ENCODE measurements at places on chromosomes 11 and 22.

- DNase-seq: no peak
Observed at GRCh38 chr11:1906611-1907423, 12.7 kb upstream of the TNNT3 start.

DNA sequence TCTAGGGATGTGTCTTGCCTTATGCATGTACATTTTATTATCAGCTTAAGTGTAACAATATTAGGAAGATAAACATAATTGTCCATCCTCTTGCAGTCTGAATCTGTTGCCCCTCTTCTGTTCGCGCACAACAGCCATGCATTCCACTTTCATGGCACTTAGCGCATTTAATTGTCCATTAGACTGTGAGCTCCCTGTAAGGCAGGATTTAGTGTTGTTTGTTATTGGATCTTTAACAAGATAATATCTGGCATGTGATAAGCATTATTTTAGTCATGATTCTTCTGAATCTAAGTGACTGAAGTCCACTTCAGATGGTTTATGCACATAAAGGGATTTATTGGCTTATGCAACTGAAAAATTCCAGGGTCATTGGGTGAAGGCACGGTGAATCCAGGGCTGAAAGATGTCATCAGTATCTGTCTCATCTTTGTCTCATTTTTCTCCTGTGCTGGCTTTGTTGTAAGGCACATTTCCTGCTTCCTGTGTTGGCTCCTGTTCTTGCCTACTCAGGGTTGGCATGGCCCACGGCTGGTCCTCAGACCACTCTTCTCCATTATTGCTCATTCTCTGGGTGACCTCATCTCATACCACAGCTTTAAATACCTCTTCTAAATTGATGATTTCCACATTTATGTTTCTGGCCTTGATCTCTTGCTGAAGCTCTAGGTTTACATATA lies 37.6 kb downstream of the ATXN10 start:
- DNase-seq: no peak

DNA sequence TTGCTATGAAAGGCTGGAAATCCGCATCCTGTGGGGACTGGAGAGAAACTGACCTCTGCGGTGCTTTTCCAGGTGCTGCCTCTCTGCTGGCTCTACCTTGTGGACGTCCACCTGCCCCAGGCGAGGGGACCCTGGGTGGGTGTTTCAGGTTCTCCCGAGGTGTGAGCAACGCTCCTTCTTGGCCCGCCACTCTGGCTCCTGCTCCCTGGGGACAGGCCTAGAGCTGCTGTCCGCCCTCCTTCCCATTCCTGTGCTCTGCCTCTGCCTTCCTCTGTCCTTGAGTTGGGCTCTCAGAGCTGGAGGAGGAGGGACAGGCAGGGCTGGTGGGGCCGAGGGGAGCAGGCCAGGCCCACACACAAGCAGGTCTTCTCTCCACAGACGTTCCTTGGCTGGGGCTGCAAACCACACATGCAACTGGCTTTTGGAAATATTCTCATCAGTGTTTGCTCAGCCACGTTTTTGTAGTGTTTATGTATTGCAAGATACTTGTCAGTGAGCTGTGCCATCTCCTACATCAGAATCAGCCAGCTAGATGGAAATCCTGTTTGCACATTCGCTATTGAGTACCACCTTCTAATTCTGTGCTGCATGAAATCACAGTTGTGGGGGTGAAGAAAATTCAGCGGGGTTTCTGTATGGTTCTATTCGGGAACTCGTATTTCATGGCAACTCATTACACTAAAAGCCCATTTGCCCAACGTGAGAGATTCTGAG lies 1115.0 kb downstream of the BRD1 start:
- no peak for DNase-seq

DNA sequence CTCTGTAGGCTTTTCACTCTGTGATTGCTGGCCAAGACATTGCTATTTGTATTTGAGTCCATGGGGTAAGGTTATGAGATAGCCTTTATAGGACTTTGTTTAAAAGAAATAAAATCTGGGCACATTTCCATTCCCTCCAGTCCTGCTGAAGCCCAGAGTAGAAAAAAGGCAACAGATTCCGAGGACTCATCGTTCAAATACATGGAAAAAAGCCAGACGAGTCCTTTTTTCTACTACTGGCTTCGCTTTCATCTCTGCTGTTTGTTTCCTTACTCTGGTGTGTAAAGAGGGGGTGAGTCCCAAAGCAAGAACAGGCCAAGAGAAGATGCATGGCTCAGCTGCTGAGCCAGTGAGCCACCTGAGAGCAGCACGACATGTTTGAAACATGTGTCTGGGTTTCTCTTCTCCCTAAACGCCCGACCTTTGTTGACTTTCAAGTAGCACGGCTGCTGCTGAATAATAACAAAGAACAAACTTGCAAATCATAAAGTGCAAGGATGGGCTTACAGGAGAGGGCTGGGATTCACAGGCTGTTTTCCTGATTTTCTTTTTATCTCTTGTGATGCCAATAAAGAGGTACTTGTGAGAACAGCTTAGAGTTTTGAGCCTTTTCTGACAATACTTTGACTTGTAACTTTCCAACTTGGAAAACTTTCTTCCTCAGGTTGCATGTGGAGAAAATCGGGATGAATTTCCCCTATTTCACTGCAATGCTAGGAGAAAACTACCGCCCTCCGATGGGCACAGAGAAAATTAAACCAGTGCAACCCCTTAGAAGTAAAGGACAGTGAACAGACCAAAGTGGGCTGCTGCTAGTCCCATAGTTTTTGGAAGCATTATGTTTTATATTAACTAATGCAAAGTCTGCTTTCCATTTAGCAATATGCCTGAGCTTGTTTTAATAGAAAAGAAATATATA lies 195.2 kb upstream of the RAG2 start:
- DNase-seq: no peak

Data from NCI-H2171 (cell line).